ENCODE measurements at places on chromosomes 7 and 10. TPM values are rescaled to one million over a fixed set of nuclear protein-coding genes. Genes with fewer than 3 reads are reported as not detected.

DNA sequence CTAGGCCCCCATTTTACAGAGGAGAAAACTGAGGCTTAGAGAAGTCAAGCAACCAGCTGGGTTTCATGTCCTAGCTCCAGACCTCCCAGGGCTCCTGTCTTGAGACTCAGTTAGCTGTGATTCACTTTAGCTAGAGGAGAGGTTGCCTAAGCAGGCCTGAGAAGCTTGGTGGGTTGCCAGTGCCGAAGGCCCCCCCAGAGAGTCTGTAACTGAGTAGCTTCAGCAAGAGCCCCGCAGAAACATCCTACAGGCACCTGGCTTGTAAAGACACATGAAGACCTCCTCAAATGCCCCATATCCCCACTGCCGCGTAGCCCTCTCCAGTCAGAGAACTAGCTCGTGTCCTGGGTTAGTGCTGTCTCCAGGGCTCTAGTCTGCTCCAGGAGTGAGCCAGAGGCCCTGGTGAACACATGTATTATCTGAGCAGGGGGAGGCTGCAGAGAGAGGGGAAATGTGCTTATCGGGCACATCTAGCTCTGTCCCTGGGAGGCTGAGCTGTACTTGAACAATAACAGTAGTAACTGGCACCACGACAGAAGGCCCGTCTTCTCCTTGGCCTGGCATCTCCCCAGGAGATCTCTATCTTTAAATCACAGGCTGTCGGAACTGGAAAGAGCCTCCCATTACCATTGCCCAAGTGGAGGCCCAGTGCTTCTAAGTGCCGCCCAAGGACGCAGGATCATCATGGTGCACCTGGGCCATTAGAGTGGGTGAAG lies 28.9 kb downstream of the UNC5B start:
- no peak for DNase-seq

The AKR1C8 gene
- not detected for total RNA-seq

The NODAL gene
- total RNA-seq: not detected

DNA sequence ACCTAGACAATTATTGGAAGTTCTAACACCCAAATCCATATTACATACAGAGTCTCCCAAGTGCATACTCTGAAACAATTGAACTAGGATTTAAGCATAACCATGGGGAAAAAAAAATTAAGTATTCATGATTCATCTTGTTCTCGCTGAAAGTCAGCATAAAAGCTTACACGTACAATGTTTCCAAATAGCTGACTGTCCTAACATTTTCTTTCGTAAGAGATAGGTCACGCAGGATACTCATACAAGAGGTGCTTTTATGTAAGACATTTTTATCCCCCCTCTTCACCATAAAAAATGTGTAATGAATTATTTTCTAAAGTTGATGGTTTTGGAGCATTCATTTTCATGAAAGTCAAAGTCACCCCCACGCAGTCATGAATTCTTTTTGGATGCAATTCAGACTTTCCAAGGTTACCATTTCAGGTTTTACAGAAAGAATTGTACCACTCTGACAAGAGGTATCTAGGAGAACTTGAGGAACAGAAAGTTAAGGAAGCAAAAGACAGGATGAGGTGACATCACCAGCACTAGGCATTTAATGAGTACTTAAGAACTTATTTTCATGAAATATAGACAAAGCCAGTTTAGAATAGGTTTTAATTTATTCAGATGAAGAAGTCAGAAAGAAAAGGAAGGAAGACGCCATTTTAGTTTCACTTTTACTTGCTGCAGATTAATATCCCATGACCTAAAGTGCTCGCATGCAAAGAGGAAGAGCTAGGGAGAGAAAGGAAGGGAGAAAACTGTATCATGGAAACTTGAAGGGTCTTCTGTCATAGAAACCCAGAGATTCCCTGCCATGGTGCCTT lies 55.8 kb downstream of the TMEM26 start:
- DNase-seq: no peak

GRCh38 chr10:132457328-132458070 lies 60.5 kb downstream of the PWWP2B start:
- DNase-seq: peak; percentile 27

The FRMD4A gene
- 7.1 TPM for total RNA-seq

GRCh38 chr7:100516135-100516812 lies 22.7 kb upstream of the AGFG2 start:
- no peak for DNase-seq

The WIPF3 gene
- total RNA-seq: 3.3 TPM

- DNase-seq: no peak
Measured at GRCh38 chr10:58543141-58543540, 30.5 kb downstream of the BICC1 start.

DNA sequence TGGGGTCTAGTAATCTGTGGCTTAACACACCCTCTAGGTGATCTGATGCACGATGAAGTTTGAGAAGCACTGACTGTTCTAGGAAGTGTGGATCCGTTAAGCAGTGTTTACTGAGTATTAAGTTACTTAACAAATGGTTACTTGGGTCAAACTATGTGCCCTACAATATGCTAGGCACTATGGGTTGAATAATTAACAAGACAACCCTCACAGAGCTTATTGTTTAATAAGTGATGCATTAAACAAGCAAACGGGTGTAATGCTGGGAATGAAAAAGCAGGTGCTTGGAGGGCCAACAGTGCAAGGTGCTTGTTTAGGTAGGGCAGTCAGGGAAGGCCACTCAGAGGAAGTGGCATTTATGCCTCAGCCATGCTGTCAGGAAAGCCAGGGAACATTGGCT lies 378.0 kb upstream of the PODXL start:
- no peak for DNase-seq

The COL28A1 gene
- total RNA-seq: 0.26 TPM

DNA sequence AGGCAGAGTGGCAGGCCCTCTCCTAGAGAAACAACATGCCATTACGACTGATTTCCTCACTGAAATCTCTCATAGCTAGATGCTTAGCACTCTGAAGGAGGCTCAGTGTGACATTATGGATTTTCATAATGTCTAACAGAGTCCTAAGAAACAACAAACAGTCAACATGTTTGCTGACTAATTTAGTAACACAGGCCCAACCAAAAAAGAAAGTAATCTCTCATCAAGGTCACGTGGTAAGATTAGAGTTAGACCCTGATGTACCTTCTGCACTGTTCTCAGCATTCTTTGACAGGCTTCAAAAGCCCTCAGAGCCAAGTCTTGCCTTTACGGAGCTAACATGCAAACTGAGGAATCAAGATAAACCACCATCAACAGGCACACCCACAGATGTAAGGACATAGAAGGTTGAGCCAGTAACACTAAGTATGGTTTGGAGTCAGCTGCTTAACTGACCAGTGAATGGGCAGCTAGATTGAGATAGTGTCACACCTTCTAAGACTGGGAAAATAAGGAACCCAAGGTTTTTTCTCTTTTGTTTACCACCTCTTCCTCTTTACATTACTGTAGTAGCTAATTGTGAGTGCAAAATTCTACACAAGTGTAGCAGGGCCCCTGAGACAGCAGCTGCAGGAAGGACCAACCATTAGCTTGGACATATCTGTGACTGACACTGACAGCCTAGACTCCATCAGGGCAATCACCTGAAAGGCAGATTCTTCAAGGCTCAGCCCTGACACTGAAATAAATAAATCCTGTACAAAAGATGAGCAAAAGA lies 15.3 kb upstream of the KCNIP2 start:
- DNase-seq: no peak

DNA sequence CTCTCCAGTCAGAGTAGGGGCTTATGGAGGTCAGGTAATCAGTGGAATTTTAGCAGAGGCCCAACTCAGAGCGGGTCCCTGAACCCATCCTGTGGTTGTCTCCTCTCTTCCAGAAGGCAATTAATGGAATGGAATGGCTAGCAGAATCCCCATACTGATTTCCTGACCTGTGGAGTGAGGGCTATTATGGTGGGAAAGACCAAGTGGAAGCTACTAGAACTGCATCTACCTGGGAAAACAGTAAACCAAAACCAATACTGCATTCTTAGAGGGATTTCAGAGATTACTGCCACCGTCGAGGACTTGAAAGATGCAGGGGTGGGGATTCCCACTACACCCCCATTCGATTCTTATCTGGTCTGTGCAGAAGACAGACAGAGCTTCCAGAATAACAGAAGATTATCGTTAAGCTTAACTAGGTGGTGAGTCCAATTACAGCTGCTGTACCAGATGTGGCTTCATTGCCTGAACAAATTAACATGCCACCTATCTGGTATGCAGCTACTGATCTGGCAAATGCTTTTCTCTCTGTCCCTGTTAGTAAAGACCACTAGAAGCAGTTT lies 73.2 kb downstream of the LMBR1 start:
- DNase-seq: no peak

GRCh38 chr10:91162050-91162494 lies 58.4 kb upstream of the PCGF5 start:
- peak; percentile 9 for DNase-seq

The STEAP1B gene
- total RNA-seq: 0.47 TPM

DNA sequence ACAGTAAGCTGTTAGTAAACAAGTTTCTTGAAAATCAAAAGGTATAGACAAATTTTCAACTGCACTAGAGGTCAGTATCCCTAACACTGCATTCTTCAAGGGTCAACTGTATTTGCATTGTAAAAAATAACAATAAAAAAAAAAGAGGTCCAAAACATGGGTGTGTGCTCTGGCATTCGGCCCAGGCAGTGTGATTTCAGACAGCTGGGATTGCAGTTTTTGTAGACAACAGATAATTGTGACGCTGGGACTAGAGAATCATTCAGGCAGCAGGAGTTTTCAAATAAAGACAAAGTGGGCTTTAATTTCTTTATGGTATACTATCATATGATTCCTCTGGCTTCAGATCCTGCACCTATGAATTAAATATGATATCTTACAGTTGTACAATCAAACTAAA lies 543.2 kb upstream of the SEMA3D start:
- peak; percentile 20 for DNase-seq

The KCNIP2 gene
- total RNA-seq: 1.5 TPM

GRCh38 chr7:17501441-17502212 lies 203.2 kb downstream of the AHR start:
- DNase-seq: no peak

DNA sequence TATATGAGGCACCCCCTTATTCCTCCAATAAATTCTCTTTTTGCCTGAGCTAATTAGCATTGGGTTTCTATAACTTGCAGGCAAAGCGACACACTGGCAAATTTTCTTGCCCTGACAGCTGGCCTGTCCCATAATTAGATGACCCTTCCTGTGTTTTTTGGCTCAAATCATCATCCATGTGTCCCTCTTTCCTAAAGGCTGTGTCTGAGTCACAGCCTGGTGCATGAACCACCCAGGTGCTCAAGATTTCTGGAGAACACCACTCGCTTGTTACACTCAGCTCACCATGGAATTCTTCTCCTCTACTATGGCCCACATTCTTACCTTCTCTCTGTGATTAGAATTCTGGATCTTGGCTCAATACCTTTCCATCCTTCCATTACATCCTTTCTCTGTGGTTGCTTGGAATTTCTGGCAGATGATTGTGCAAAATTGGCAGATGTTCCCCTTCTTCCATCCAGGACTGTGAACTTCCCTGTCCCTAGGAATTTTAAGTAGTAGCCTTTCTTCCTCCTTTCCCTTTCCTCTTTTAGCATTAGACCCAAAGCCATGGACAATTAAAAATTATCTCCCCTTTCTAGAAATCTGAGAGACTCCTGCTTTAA lies 116.0 kb upstream of the ANKRD1 start:
- DNase-seq: no peak

GRCh38 chr7:156157409-156158012 lies 345.2 kb upstream of the SHH start:
- DNase-seq: no peak

The SEMA4G gene
- 2.6 TPM for total RNA-seq

The ACTL6B gene
- not detected for total RNA-seq

The CYP26C1 gene
- not detected for total RNA-seq

DNA sequence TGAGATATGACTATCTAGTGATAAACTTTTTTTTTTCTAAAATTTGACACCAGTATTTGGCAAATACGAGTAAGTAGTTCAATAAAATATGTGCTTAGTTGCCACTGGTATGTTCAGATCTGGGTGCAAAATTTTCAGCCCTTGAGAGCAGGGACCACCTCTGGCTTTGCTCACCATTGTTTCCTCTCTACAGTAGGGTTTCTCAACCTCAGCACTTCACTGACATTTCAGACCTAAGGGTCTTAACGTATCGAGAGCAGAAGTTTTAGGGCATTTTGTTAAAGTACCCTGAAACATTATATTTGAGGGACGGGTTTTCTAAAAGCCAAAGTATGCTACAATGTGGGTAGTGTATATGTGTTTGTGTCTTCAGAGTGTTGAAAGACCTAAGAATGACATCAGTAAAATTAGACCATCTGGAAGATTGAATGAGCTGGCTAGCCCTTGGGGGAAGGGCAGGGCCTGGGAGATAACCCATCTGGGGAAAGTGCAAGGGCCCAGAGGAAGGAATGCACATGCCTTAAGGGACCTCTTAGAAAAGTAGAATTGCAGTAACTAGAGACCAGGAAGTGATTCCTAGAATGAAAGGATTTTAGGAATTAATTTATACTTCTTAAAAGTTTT lies 11.8 kb downstream of the BZW2 start:
- DNase-seq: peak; percentile 37

- peak; percentile 68 for DNase-seq
Measured at GRCh38 chr7:22173685-22174573, 183.0 kb downstream of the RAPGEF5 start.

The MRPS33 gene
- 38.5 TPM for total RNA-seq

GRCh38 chr10:6346631-6347030 lies 143.9 kb downstream of the PFKFB3 start:
- no peak for DNase-seq

GRCh38 chr10:79146611-79147130 lies 77.9 kb downstream of the ZMIZ1 start:
- DNase-seq: no peak

DNA sequence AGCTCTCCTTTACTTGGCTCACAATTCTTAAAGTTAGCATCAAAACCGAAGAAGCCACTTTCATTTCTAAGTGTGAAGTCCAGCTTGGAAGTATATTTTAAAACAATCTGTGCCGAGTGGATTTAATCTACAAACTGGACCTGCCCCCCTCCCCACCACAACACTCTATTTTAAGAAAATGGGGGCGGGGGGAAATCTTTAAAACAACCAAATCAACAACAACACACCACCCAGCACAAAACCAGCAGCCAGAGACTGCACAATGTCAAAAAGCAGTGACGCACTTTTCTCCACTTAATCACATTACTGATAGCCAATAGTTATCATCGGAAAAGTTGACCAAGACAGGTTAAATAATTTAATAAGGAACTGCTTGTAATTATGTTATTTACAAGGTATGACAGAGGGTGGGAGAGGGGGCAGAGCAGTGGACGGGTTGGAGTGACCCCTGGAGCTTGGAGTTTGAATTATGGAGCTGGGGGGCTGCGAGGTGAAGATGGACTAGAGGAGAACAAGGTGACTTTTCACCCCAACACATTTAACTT lies 2.8 kb downstream of the EBF3 start:
- no peak for DNase-seq

GRCh38 chr10:113620511-113620910 lies 43.3 kb downstream of the NRAP start:
- no peak for DNase-seq

The NEUROD6 gene
- total RNA-seq: not detected
